ENCODE measurements at places on chromosomes 16 and 17.
A peak's percentile ranks its signal among the peaks of the same experiment; 100 is the strongest.

DNA sequence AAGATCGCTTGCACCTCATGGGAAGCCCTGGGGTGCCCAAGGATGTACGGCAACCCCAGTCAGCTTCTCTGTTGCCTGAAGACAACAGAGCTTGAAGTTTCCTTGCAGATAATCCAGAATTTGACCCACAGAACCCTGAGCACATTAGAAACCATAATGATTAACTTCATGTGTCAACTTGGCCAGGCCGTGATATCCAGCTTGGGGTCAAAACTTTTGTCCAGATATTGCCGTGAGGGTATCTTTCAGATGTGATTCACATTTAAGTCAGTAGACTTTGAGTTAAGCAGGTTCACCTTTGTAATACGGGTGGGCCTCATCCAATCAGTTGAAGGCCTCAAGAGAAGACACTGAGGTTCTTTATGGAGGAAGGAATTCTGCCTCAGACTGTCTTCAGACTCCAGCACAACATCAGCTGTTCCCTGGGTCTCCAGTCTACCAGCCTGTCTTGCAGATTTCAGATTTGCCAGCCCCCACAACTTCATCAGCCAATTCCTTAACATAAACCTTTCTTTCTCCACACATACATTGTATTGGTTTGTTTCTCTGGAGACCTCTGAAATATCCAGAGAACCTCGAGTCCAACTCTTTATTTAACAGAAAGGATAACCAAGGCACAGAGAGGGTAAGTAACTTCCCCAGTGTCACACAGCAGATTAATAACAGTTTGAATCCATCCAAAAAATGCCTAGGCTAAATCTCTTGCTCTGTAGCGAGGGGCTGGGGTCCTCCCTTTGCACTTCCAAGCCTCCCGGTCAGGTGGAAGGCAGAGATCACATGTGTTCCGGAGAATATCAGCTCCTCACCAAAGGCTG lies 171.1 kb downstream of the SALL1 start:
- DNase-seq = no peak

- peak; percentile 68 for DNase-seq
These were observed at the start of gene IRF8 for GRCh38 chr16:85898521-85899442. Gene IRF8 (plus strand): TSS chr16:85899162. CDS start chr16:85903016, 3,854 bp downstream.

GRCh38 chr16:11640987-11641817 lies 27.1 kb upstream of the SNN start:
- DNase-seq = peak; percentile 67

DNA sequence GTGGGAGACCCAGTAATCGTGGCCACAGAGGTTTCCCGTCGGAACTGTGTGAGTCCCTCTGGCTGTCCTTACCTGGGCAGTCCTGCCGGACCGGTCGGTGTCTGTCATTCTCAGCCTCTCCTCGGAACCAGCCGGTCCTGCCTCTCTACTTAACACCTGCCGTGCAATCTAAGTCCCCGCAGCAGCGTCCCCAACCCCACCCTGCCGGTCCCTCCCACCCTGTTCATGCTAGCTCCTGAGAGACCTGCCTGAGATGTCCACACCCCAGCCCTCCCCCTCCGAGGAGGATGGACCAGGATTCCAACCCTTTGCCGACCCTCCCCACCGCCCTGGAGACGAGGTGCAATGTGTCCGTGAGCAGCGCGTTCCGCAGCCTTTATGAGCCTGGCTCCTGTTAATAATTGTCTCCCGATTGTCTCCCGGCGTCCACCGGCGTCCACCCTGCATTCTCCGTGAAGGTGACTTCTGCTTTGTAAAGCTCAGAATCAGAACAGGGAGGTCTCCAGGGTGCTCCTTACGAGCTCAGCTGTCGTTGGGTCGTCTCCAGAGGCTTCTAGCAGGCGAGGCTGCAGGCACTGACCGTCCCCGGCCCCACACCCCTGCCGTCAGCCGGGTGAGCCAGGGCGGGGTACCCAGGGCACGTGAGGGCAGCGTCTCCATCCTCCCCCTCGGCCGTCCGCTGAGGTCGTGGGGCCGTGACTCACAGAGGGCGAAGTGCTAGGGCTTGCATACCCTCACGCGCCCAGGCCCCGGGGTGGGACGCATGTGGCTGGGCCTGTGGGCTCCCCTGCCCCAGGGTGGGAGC lies 10.1 kb downstream of the METRNL start:
- no peak for DNase-seq

Data from Calu3 (cell line).